Fibroblast of the aortic adventitia (primary cell): ENCODE measurements at places on chromosomes 3 and 15.

GRCh38 chr15:65221697-65222096 lies 10.4 kb upstream of the CILP start:
- DNase-seq = no peak

DNA sequence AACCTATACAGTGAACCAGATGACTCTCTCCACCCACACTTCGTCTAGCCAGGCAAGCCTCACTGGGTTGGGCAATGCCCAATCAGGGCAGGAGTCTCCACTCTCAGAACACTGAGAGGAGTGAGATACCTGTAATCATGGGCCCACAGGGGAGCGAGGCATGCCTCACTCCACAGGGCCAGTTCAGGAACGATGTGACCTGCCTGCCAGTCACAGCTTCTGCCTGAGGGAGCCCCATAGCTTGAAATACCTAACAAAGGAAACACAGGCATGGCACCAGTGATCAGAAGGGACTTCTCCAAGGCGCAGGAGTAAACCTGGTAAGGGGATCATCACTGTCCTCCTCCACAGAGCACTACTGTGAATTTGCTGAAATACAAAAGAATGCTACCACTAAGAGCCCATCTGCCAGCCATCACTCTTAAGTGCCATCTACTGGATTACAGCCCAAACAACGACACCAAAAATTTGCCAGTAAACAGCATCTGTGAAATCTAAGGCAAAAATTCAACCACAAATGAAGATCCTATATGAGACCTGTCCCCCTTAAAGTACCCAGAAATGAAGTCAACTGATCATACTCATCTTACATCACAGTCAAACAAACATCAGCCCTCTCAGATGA lies 689.9 kb upstream of the SEMA6D start:
- DNase-seq = no peak

DNA sequence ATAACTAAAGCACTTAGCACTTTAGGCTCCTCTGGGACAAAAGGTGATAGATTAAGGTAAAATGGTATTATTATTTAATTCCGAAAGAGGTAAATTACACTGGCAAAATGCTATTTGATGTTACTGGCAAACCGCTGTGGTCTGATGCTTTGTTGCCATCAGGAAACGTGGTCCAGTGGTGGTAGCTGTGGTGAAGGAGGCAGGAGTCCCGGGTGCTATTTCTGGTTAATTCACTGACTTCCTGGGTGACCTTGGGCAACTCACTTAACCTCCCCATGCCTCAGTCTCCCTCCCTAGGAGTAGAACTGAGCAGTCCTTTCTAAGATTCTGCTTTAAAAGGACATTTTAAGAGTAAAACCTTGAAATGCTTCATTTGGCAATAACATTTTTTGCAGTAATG lies 233.4 kb downstream of the ZPLD1 start:
- no peak for DNase-seq

- no peak for DNase-seq
Observed at GRCh38 chr3:192366916-192367315, 360.4 kb downstream of the FGF12 start.

DNA sequence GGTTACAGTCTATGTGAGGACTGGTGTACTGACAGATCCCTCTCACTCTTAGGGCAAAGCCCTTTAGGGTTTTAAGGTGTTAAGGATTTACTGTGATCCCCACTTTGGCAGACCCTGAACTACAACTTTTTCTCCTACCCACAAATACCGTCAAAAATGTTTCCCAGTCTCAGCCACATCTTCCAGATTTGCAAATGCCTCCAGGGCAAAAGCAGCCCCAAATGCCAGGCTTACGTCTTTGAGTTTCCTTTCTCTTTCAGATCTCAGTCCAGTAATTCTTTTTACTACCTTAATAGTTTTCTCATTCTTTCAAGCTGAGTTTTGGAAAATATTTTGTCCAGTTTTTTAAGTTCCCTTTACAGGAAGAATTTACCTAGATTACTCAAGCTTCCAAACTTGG lies 13.4 kb upstream of the ITGA11 start:
- DNase-seq = no peak

DNA sequence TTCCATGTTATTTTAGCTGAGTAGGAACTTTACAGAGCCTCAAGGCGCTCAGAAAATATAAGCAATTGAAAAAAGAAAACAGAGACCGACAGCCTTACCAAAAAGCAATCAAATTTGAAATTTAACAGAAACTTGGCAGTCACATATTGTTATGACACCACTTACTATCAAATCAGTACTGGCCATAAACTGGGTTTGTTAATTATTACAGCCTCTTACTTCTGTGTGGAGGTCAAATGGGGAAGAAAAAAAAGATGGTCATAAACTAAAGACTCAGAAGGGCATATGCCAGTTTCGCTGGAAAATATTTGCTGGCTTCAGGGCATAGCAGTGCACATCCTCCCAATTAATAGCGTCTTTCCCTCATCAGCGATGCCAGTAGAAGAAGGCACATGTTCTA lies 45.5 kb upstream of the SUCLG2 start:
- DNase-seq = no peak

DNA sequence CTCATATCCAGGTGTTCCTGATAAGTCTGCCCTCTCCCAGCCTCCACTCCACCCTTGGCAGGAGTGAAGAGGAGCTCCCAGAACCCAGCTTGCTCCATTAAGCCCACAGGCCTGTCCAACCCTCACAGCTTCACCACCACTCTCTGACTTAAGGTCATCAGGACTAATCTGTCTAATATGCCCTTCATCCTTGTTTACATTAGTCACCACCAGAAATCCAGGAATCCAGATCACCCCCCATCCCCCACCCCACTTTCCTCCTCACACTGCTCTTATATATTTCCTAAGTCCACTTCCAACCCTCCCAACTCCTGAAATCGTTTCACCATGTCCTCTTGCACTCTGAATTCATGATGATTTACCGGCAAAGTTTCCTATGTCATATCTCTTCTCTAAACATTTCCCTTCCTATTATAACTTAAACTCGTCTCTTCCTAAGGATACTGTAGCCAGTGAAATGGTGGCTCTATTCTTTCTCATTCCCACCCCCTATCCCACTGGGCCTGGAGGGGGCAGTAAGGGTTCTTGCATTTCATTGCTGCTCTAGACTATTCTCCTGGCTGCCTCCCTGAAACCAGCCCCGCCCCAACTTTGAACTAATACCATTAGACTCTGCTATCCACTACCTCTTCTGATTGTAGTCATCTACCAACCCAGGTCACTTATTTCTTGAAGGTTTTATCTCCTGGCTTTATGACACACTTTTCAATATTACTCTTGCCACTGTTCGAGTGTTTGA lies 43.4 kb downstream of the PPP2R3A start:
- DNase-seq = no peak

GRCh38 chr15:77076323-77076915 lies 5.5 kb upstream of the TSPAN3 start:
- DNase-seq = no peak

DNA sequence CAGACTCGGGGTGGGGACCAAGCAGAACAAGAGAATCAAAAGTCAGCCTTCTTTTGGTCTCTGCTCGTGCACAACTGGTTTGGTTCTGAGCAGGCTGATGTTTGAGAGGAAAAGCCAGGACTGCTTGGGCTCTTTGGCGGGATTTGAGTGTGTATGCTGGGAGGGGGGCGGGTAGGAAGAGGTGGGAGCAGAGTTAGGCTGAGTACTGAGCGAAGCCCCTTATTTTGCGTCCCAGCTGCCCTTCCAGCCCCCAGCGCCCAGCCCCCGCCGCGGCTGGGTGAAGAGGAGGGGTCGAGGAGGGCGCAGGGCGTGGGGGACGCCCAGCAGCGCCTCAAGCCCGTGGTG lies 153.5 kb upstream of the GOLIM4 start:
- no peak for DNase-seq

- DNase-seq = no peak
Observed at GRCh38 chr15:97747342-97747741, 213.2 kb upstream of the ARRDC4 start.

DNA sequence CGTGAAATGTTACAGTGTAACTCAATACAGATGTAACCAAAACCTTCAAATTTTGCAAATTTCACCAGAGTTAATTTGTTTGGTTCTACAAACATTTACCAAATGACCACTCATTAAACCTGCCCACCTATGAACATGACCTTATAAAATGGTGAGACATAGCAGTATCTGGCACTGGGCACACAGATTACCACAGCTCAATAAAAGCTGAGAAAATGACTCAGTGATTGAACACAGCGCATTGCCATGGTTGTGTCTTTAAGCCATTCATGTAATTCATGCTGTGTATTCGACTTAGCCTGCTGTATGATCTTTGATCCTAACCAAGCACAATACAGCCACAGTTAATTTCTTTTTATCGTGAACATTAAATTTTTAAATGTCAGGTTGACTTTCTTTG lies 11.3 kb downstream of the PPARG start:
- no peak for DNase-seq

GRCh38 chr15:68783226-68784058 lies 37.3 kb downstream of the ANP32A start:
- DNase-seq = no peak

DNA sequence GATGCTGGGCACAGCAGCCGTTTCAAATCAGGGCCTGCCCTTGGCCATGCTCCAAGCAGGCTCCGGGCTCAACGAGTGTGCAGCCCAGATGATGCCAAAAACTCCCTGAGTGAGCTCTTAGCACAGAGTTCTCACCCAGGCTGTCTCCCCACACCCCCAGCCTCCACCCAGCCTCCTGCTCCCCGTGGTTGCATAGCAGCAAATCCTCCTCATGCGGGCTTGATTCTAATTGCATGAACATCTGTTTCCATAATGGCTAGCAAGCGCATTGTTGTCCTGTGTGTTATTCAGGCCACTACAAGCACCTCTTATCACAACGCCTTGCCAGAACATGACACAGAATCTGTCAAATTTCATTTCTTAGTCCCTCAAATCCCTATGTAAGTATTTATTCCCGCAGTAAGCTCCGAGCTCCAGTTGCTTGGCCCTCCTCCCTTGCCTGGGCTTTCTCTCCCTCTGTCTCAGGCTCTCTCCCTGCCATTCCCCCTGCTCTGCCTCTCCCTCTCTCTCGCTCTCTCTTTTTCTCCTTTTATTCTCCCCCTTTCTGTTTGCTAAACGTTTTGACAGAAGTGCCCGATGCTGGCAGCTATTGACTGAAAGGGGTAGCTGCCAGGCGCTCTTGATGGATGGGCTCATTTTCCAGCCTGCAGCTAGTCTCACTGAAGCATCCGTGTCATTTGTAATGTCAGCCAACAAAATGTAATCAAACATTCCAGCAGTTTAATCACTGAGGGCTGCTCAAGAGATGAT lies 306.5 kb downstream of the IL20RB start:
- no peak for DNase-seq

GRCh38 chr15:96309143-96309660 lies 21.3 kb upstream of the NR2F2 start:
- no peak for DNase-seq

DNA sequence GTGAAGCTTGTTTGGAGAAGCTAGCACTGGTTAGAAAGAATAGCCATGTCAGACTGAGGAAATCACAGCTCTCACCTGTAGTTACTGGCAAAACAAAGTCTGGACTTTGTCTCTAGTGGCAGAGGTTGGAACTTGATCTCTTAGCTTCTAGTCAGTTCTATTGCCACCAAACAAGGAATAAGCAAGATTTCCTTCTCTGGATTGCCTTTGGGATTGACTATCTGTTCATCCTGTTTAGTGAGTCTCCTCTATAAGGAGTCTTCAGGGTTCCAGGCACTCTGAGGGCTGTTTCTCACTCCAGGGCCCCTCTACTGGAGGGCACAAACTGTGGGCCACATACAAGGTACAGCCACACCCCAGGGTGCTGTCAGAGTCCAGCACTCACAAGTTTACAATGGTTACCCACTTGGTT lies 426.6 kb upstream of the THBS1 start:
- no peak for DNase-seq

DNA sequence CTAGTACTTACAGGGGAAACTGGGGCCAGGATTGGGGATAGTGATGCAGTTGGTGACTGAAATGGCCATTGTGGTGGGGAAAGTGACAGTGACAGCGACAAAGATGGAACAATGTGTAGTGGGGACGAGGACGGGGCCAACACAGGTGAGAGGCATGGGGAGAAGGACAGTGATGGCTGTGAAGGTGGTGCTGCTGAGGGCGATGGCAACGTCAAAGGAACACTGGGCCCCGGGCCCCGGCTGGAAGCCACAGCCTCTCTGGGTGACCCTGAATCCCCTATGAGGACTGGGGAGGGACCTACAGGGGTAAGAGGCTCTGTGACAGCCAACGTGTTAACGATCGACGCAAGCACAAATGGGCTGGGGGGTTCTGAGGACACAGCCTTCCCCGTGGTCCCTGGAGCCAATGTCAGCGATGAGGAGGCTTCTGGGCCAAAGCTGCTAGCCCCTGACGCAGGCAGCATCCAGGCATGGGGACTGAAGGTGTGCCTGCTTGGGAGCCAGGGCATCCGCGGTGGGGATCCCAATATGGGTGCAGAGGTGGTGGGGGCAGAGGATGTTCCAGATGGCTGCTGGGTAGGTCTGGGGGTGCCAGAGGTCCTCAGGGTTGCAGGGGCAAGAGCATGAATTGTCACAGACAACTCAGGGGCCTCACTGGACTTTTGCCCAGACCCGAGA lies 25.2 kb upstream of the GOLGA6C start:
- no peak for DNase-seq

GRCh38 chr3:187735383-187735782 lies 9.9 kb downstream of the BCL6 start:
- no peak for DNase-seq

- peak; percentile 70 for DNase-seq
Observed at GRCh38 chr15:78422571-78423340, 15.3 kb upstream of the IREB2 start.

DNA sequence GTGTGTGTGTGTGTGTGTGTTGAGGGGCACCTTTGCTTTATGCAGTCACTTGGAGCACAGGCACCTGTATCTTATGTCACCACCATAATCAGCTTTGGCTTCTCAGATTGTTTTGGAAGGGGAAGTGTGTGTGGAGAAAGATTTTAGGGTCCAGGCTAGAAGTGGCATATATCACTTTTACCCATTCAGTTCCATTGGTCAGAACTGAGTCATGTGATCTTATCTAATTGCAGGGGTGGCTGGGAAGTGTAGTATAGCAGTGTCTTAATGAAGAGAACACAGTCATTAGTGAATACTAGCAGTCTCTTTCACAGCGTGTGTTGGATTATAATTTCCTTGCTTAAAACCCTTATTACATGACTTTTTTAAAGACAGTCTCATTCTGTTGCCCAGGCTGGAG lies 20.6 kb downstream of the NCK1 start:
- no peak for DNase-seq

GRCh38 chr3:32457971-32458471 lies 44.6 kb downstream of the CMTM6 start:
- DNase-seq = no peak

- peak; percentile 51 for DNase-seq
Observed at GRCh38 chr3:100354850-100355249, 20.3 kb downstream of the NIT2 start.

GRCh38 chr3:64827431-64827830 lies 139.6 kb upstream of the ADAMTS9 start:
- DNase-seq = no peak

DNA sequence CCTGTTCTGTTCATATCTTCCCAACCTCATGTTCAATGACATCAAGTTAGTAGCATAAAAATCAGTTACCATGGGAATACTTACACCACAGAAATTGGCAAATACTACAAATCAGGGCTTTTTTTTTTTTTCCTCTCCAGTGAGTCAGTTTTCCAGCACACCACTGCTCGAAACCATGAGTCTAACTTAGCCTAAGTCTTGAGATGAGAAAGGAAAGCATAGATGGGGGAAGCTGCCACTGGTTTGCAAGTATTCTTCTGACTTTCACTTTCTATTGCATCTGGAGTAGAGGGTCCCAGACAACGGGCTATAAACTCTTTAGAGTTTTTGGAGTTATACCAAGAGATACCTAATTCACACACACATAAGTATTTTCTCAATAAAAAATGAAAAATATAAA lies 416.1 kb upstream of the LMCD1 start:
- no peak for DNase-seq
